Hematopoietic multipotent progenitor cell (in vitro differentiated cells): ENCODE measurements at places on chromosomes 12 and 14.

GRCh38 chr14:68779761-68780323 lies 13.0 kb downstream of the ZFP36L1 start:
- DNase-seq, result no peak

DNA sequence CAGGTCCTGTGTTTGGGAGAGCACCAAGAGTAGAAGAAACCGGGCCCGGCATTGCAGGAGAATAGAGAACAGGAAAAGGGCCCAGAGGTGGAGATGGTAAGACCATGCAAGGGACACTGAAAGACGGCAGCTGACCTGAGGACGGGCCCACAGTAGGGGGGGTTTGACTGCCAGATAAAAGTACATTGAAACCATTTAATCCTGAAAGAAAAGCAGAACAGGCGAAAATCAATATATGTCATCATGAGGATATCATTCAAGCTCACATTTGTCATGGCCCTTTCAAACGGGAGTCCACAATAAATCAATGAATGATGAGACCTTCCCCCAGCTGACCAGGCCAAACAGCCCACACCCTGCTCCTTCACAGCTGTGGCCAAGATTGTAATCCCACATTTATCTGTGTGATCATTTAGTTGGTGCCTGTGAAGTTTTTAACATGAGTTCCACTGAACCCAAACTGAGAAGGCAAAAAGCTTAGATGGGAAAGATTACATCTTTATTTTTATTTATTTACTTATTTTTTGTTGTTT lies 39.5 kb downstream of the E2F7 start:
- no peak for DNase-seq

DNA sequence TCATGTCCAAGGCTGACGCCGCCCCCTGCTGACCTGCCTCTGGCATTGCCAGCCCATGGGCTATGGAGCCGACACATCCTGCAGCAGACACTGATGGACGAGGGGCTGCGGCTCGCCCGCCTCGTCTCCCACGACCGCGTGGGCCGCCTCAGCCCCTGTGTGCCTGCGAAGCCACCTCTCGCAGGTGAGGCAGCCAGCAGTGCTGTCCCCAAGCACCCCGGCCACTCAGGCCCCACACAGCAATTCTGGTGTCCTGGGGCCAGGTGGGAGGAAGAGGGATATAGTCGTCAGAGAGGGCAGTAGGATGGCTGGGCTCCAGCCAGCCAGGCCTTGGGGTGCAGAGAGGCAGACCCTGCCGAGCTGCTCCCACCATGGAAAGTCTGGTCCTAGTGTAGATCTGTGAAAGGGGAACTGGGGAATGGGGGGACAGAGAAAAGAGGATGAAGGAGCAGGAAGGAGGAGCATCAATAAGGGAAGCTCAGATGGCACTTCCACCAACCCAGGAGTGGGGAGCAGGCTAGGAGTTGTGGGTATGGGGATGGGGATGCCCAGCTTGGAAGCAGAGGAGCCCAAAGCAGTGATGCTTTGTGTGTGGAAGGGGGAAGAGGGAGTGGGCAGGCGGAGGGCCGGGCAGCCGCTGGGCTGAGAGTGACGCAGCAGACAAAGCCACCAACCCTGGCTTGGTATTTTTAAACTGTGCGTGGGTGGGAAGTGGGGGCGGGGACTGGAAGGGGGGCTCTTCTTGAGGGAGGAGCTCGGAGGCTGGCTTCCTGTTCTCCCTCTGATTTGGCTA lies 4.7 kb downstream of the NAB2 start:
- peak; percentile 65 for DNase-seq

DNA sequence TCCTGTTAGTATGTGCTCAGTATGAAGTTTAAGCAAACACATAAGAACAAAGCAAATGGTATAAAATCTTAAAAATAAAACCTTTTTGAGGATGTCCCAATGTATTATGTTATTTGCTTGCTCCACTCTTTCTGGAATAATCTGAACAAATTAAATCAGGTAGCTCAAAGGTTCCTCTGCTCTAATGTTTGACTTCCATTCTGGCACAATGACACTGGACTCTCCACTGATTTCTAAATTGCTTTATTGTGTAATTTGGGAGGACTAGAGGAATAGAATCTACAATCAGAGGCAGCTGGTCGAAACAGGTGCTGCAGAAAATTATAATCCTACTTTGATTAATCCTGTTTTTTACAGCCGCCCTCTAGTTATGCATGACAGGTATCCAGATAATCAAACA lies 523.7 kb upstream of the FOXG1 start:
- DNase-seq, result no peak

DNA sequence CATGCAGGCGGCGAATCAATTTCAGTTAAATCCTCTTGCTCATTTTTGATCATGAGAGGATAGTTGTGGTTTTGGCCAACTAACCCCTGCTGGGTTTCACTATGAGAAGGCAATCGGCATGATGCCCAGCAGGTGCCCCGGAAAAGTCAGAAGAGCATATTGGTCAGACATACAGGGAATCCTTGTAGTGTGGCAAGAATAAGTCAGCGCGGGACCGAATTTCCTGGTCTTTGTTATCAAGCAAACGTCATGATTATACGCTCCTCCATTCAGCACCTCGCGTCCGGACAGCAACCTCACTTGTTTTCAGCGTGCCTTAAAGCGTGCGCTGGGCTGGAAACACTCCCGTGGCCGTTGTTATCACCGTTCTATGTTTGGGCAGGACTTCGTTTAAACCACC lies 1.8 kb downstream of the TBC1D30 start:
- peak; percentile 49 for DNase-seq

- DNase-seq, result no peak
Observed at GRCh38 chr12:3892631-3893030, 19.4 kb upstream of the PARP11 start.

DNA sequence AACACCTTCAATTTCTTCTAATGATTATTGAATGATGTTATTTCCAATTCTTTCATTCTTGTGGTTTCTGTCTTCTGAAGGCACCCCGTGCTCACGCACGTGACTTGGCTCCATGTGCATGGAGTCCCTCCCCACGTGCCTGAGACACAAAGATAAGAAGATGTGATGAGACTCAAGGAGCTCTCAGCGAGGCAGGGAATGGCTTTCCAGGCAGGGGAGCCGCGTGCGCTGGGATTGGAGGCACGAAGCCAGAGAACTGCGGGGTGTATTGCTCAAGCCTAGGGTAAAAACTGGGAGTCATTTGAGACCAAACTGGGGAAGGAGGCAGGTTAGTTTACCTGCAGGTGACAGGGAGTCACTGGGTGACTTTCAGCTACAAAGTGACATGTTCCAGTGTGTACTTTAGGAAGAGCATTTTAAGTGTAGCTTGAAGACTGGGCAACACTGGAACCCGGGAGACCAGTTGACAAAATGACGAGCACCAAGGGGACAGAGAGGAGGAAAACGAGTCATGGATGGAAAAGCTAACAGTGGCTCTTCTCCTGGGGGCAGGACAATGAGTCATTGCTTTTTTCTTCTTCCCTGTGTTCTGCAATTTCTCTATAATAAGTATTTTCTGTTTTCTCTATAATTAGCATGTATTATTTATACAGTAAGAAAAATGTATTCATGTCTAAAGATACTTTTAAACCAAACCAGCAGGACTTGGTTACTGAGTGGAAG lies 311.7 kb upstream of the FKBP4 start:
- no peak for DNase-seq

- no peak for DNase-seq
Observed at GRCh38 chr14:95092723-95093122, 64.6 kb downstream of the DICER1 start.

DNA sequence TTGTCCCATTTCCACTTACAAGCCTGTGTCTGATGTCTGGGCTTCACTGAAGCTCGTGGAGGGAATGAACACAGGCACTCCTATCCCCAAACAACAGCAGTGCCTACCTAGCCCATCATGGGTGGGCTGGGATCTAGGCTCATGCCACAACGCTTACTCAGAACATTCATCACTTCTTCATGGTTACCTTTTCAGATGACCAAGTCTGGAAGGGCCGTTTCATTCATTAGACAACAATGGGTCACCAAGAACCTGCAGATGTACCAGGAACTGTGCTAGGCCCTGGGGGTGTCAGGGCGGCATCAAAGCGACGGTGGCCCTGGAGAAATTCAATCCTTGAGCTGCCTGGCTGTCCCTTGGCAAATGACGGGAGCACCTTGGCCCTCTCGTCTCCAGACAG lies 64.9 kb upstream of the FZD10 start:
- no peak for DNase-seq
